ENCODE measurements at places on chromosomes 12 and 14.
A peak's percentile ranks its signal among the peaks of the same experiment; 100 is the strongest.

GRCh38 chr14:71583194-71583593 is 349.0 kb upstream of the RGS6 start:
- no peak for DNase-seq

- no peak for DNase-seq
Measured at GRCh38 chr14:28704153-28704552, 62.4 kb upstream of the FOXG1 start.

- DNase-seq: no peak
Measured at GRCh38 chr12:108400481-108400880, 61.4 kb upstream of the CMKLR1 start.

DNA sequence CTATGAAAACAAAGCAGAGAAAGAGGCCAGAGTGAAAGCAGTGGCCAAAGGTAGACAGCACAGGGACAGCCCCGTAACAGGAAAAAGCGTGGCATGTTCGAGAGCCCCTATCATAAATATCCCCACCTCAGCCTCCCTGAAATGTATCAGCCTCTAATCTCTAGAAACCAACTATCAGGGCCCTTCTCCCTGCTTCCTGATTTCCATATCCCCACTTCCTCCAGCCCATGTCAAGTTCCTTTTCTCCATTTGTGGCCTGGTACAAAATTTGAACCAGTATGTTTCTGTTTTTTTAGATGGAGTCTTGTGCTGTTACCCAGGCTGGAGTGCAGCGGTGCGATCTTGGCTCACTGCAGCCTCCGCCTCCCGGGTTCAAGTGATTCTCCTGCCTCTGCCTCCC is 16.9 kb downstream of the DEPDC4 start:
- DNase-seq: no peak

GRCh38 chr12:65170209-65170881 is 962 bp downstream of the LEMD3 start:
- DNase-seq: no peak

GRCh38 chr12:9793779-9794395 is 33.2 kb upstream of the CD69 start:
- DNase-seq: no peak

DNA sequence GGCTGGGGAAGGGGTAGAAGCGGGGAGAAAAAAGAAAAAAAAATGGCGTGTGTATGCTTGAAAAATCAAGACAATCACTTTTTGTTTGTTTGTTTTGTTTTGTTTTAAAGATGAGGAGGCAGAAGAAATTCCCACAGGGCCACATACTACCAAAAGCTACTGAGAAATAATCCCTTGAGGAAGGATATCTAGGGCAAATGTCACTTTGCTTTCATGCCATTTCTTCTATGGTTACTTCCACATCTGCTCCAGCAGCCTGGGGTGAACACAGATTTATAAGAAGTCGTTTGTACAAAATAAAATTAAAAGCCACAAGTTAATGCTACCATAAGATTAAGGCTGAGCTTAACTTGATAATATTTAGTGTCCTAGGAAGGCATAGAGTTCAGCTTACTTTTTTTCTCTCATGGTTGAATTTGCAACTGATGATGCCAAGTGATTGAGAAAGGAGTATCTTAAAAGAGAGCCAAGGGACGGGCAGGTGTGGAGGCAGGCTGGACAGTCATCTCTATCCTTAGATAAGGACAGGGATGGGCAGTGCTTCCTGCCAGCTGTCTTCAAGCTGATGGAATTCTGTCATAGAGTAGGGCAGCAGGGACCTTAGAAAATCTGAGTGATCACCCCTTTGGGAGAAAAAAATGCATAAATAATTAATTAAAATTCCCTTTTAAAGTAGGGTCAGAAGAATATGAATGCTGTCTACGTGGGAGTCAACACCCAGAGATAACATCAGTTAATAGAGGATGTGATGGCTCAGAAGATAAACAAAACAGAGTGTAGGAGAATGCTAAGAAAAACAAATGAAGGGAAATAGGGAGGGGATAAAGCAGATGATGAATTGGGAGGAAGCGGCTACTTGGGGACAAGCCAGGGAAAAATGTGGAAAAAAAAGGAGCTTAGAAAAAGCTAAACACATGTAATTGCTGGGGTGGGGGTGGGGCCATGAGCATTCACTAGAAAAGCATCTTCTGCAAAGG is 57.1 kb downstream of the DYRK2 start:
- DNase-seq: peak; percentile 13

- DNase-seq: no peak
Measured at GRCh38 chr14:72432748-72433147, 461.2 kb downstream of the DPF3 start.

GRCh38 chr12:115464111-115464581 is 780.2 kb upstream of the TBX3 start:
- DNase-seq: no peak

DNA sequence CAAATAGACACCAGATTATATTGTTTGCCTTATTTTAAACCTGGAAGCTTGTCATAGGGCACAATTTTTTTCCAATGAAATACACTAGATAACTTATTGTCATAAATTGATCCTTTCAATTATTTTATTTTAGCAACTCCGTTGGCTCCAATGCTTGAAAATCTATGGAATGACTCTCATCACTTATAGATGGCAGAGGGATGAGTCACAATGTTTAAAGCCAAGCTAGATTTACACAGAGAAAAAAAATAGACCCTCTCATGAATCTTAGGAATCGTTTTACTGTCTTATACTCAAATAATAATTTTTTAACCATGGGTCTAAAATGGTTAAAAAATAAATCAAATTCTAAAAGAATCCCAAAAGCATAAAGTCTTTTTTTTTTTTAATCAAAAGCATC is 1276.6 kb upstream of the FLRT2 start:
- DNase-seq: no peak

DNA sequence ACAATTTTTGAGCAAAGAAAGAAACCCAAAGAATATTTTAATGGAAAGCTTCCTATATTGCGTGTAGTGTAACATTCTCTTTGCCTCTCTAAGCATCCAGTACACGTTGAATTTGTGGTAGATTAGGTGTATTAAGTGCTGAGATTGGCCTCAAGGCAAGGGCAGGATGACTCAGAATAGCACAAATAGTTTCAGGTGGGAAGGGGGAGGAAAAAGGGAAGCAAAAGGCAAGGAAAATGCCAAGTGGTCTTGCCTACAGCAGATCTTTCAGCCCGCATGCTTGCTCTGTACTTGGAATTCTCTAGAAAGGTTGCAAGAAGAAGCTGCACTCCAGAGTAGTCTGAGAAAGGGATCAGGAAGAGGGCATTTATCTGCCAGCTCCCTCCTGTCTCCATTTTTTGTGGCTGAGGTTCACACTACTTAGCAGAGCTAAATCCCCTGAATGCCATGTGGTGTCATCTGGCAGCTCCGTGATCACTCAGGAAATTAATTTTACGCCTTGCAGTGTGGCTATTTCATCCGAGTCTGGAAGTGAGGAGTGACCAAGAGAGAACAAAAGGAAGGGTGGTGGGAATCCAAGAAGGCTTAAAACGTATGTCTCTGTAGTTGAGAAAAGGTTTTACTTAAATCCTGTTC is 28.5 kb downstream of the CDKN1B start:
- DNase-seq: no peak

DNA sequence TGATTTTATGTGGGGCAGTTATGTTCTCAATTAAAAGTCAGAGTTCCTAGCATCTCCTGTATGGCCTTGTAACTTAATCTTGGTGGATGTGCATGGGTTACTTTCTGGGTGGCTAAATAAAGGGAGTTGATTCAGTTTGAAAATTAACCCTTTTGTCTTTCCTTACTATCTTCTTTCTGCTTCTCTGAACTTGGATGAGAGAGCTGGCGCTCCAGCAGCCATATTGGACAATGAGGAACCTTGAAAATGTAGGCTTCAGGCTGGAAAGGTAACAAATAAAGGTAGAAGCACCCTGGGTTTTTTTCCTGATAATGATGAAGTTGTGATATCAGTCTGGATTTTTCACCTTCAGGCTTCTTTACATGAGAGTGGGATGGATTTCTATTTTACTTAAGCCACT is 714.1 kb upstream of the TMEM132C start:
- no peak for DNase-seq

- DNase-seq: no peak
Measured at GRCh38 chr12:5739917-5740316, 205.1 kb downstream of the ANO2 start.

- DNase-seq: no peak
Measured at GRCh38 chr12:108349278-108349688, 10.2 kb upstream of the CMKLR1 start.

DNA sequence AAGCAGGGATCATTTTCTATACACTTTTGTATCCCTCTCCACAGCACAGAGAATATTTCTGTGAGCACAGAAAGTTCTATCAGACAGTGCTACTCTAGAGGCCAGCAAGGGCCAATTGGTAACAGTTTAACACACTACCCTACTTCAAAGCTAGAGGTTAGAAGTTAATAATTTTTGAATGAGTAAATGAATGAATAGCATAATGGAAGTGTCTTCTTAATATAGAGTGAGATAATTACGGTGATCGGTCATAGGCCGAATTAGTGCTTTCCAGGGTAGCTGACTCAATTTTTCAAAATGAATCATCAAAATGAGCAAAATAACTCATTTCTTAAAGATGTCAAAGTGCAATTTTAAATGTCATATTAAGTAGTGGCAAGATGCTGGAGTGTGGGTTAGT is 67.0 kb upstream of the CCDC198 start:
- no peak for DNase-seq

DNA sequence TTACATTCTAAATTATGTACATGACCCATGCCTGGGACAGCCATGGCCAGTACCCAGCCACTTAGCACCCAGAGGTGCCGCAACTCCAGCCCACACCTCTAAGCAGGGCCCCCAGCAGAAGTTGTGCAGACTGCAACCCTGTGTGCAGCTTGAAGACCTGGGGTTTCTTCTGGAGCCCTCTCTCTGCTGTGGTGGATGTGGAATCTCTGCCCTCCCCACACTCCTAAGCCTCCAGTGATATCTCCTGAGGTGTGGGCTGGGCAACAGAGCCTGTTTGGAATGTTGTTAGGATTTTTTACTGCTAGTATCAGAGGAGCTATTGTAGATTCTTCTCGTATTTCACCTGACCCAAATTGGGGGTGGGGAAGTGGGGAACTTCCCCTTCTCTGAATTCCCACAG is 59.4 kb upstream of the TUNAR start:
- DNase-seq: no peak
